ENCODE measurements at places on chromosomes 3 and 15. TPM values are rescaled to one million over a fixed set of nuclear protein-coding genes. Genes with fewer than 3 reads are reported as not detected.
A peak's percentile ranks its signal among the peaks of the same experiment; 100 is the strongest.

DNA sequence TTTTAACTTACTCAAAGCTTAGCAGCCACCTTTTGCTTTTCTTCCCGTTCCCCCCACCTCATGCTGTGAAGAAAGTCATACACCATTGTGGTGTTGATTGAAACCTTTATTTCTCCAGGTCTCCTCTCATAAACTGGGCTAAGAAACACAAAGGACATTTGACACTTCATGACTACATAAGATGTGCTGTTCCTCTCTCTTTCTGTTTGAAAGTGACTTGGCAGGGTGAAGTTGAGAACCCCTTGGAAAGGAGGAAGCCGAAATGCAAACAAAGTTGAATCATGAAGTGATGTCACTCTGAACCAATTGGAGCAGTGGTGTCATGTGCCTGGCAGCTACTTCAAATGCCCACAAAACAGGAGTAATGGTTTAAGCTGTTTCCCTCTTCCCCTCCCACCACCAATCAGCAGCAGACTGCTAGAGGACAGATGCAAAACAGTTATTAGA, 174.7 kb downstream of the IGF1R start:
- DNase-seq, result peak; percentile 82

GRCh38 chr15:33586786-33587697, 276.3 kb downstream of the RYR3 start:
- DNase-seq, result no peak

GRCh38 chr15:51677021-51677420, 4.3 kb upstream of the SCG3 start:
- no peak for DNase-seq

DNA sequence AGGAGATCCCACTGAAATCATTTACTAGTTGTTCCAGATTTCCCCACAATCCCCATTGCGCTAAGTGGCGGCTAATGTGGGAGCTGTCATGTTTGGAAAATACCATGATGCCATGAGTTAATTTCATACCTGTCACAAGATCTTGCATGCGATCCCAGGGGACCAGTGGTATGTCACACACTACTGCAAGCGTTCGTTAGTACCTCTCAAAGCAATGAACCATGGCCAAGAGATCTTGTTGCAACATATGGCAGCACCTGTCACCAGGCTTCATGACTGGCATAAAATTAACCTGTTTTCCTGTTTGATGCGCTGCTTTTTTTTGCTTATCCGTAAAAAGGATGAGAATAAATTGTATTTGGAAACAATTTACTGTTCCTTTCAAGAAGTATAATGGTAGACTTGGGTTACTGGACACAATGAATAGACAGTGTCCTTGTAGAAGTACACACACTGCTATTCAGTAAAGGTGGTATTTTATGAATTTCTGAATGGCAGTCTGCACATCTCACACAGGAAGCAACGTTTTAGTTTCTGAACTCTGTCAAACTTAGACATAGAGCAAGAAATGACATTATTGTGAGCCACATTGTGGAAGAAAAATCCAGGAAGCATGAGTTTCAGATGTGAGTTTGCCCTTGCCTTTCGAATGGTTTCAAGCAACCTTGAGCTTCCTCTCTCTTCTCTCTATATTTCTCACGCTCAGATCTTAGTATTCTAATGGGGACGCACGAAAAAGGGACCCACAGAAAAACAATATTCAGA, 81.9 kb downstream of the CHL1 start:
- DNase-seq, result no peak

DNA sequence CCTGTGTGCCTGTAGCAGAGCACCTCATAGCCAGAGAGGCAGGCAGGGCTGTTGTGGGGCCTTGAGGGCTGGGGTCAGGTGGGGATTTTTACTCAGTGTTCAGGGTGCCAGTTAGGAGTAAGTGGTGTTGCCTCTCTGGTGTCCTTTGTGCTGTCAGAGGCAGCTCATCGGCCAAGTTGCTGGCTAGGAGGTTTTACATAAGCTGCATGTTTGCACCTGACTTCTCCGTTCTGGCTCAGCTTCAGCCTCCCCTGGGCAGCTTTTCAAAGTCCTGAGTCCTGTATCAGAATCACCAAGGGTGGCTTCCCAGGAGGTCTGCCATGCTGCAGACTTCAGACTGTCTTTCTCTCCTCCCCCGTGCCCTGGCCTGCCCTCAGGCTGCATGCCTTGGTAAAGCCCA, 242.6 kb upstream of the TPM1 start:
- peak; percentile 54 for DNase-seq

DNA sequence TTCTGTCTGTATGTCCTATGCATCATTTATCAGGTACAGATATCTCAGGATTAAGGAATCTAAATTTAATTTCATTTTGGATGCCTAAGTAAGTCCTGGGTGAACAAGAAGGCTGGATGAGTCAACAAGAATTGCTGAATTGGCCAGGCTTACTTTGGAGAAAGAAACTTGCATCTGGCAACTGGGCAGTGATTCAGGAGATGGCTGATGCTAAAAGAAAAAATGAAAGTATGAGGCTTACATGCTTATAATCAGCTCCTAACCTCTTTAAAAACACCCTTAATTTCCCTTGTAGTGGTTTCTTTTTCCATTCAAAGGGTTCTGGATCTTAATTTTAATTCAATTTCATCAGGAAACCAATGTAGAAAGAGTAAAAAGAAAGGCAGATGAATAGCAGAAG, 228.8 kb upstream of the PEX5L start:
- DNase-seq, result no peak

GRCh38 chr3:8759038-8759707, 10.2 kb downstream of the OXTR start:
- DNase-seq, result no peak

DNA sequence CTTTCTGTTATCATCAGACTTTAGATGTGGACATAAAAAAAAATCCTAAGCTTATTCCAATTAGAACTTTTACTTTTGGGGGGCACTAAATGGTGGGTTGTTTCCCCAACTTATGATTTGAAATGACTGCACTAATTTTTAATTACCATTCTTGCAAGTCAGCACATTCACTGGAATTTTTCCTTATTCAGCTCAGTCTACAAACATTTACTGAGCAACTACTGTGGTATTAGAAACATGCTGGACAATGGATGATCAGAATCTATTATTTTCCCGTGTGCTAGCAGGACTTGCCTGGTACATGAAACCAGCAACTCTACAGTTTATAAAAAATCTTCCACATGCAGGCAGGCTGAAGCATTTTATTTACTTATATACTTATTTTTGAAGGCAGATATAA, 273.6 kb downstream of the FOXP1 start:
- no peak for DNase-seq

DNA sequence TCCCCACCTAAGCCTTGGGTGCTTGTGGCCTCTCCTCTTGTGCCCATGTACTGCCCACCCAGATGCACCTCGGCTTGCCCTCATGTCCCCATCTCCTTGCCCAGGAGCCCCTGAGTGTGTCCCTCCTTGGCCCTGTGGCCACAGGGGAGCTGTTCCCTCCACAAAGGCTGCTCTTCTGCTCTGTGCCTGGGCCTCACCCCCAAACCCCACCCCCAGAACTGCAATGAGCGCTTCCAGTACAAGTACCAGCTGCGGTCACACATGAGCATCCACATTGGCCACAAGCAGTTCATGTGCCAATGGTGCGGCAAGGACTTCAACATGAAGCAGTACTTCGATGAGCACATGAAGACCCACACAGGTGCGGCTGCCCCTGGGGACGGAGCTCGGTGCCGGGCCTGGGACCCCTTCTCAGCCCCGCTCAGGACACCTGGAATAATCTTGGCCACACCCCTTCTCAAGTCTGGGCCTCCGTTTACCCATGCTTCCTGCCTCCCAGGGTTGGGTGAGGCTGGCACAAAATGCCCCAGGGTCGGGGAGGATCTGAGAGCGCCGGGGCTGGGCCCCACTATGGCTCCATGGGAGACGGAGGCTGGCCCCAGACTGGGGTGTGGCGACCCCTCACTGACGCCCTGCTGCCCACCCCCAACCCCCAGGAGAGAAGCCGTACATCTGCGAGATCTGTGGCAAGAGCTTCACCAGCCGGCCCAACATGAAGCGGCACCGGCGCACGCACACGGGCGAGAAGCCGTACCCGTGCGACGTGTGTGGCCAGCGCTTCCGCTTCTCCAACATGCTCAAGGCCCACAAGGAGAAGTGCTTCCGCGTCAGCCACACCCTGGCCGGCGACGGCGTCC, 10.3 kb downstream of the ZBTB47 start:
- no peak for DNase-seq

DNA sequence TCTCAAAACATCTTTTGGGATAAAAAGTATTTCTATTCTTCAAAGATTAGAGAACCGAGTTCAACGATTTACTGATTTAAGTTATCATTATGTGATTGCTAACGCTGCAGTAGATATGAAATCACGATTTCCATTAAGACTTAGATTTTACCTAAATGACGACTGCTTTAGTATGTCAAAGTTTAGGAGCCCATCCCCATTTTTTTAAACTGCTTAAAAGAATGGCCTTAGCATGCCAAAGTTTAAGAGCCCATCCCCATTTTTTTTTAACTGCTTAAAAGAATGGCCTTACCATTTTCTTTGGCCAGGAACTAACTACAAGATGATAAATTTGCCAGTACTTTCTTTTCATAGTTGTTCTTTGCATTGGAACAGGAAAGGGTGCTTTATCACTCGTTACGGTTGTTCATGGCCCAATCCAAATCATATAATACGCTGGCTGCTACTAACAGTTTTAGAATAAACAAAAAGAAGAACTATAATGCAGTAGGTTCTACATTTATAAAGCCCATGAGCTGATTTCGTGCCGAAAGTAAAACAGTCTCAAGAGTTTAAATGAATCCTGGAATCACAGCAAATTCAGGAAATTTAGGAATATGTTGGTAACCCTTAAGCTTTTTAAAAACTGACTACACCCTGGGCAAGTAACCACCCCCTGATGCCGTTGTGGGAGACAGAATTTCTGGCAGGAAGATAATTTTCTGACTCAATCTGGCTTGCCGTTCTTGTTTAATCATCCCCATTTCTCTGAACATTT, 869 bp upstream of the TSC22D2 start:
- DNase-seq, result peak; percentile 69

DNA sequence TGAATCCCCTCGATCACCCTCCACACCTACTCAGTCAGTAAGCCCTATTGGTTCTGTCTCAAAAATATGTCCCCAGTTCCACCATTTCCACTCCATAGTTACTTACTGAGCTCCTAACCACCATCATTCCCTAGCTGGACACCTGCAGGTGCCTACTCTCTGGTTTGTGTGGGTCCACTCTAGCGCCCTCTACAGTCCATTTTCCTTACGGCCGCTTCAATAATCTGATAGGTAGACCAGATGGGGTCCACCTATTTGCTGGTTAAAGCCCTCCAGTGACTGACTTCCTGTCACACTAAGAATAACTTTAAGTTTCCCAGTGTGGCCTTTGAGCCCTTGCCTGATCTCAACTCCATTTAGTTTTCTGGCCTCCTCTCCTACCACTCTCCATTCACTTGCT, 5.0 kb downstream of the GXYLT2 start:
- no peak for DNase-seq

- DNase-seq, result no peak
Observed at GRCh38 chr3:10396083-10396482, 75.2 kb upstream of the SEC13 start.

DNA sequence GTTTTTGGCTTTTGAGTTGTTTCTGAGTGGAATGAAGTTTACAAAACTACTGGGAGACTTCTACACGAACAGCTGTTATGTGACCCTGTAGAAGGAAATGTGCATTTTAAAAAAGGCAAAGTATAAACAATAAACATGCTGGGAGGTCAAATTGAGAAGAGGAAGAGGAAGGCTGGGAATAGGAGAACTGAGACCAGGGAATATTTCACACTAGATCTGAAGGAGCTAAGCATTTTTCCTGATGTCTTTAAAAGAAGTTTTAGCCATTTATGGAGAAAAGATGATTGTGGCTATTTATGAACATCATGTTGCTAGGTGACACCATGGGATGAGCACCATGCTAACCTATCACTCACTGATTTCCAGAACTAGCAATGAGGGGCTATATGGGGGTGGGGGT, 76.3 kb upstream of the FAM98B start:
- peak; percentile 84 for DNase-seq

DNA sequence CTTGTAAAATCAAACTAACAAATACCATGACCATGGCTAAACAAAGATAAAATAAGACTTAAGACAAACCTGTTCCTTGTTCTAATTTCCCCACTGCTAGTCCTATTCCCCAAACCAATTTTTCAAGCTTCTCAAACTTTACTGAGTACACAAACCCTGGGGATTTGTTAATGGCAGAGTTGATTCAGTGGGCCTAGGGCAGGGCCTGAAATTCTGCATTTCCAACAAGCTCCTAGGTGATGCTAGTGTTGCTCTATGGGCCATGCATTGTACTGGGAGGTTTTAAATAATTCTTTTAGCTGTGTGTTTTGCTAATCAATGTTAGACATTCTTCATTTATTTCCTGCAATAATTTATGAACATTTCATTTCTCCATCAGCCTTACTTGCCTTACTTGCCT, 13.3 kb upstream of the CCR9 start:
- no peak for DNase-seq

- DNase-seq, result no peak
Observed at GRCh38 chr3:127306361-127307111, 18.7 kb upstream of the PRR20G start.

- DNase-seq, result no peak
Observed at GRCh38 chr15:70127770-70128413, 30.2 kb upstream of the TLE3 start.

- no peak for DNase-seq
Observed at GRCh38 chr15:90074916-90075315, 27.4 kb downstream of the IDH2 start.

GRCh38 chr3:15676259-15676658, 74.7 kb downstream of the BTD start:
- no peak for DNase-seq

- no peak for DNase-seq
Observed at GRCh38 chr3:15011174-15011573, 53.9 kb downstream of the MRPS25 start.

DNA sequence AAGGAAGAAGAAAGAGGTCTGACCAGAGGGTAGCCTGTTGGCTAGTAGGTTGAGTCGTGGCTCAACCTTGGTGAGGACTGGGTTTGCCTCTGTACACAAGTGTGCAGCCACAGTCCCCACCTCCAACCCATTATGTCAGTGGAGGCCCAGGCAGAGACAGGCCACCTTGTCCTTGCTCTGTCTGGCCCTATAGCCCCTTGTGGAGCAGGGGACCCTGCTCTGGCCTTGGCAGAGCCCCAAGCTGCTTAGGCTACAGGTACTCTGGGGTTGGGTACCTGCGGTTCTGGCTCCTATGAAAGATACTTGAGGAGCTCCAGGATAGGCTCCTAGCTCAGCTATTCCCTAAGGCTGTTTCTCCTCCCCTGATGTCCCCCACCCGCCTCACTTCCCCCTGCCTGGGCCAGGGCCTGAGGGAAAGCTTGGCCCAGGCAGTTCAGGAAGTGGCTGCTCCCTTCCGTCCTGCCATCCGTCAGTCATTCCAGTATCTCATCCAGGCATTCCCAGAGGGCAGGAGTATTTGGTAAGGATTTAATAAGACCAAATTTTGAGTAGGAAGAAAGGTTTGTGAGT, 44.0 kb downstream of the FGD5 start:
- no peak for DNase-seq

Gene CHRNA3
- polyA plus RNA-seq, result not detected

Gene ADGRG7
- not detected for polyA plus RNA-seq

Gene EXD1
- 0.05 TPM for polyA plus RNA-seq

Gene GOLGA8K
- 0.30 TPM for polyA plus RNA-seq
